GM12891 (cell line): ENCODE measurements at places on chromosomes 3 and 15.

DNA sequence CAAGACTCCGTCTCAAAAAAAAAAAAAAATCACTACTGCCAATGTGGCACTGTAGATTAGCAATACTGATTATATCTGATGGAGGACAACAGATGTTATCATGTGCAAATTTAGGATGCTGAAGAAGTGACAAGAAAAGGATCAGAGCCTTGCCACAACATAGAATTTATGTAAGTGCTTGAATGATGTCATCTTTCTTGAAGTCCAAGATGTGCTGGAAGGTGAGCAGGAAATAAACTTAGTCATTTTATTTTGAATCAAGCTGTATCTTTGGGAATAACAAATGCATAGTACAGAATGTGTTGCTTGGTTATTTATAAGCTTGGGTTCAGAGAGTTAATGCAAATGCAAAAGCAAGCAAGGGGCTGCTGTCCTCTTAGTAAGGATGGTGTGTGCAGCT lies 47.1 kb downstream of the IL12A start:
- DNase-seq, result no peak

DNA sequence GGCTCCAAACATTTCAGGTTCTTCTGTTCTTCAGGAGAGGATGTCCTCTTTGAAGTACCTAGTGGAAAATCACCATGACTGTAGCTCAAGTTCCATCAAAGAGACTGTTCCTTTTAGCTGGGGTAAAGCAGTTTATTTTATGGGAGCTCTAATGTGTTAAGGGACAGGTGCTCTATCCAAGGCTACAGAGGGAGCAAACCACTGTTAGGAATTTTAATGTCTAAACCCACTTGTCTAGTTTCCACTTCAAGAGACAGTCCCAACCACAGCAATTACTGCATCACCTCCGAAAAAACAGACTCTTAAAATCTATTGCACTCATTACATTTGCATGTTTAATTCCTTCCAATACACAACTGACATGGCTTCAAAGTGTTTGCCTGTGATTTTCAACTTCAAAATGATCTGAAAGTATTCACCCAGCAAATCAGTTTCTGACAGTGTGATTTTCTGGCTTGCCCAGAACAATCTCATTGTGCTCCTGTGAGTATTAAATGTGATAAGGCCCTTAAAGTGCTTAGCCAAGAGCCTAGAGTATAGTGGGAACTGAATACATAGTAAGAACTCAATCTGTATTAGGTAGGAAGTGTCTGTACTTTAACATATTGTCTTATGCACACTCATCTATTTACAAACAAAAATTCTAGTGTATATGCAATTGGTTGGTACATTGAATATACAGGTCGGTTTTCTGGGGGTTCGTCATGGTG lies 266.5 kb upstream of the CCDC54 start:
- DNase-seq, result no peak

- DNase-seq, result no peak
These were observed 37.4 kb downstream of the FRMD5 start for GRCh38 chr15:44157679-44158078.

- no peak for DNase-seq
These were observed 56.4 kb upstream of the C15orf39 start for GRCh38 chr15:75145027-75145841.

DNA sequence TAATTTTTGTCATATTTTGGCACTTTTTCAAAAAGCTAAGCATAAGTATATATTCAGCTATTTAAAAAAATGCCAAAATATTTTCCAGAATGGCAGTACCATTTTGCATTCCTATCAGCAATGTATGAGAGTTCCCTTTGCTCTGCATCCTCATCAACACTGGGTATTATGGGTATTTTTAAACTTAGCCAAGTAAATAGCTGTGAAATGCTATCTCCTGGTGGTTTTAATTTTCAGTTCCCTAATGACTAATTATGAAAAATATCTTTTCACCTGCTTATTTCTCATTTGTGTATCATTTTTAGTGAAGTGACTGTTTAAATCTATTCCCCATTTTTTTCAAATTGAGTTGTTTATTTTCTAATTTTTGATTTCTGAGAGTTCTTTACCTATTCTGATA lies 199.7 kb upstream of the NECTIN3 start:
- no peak for DNase-seq

DNA sequence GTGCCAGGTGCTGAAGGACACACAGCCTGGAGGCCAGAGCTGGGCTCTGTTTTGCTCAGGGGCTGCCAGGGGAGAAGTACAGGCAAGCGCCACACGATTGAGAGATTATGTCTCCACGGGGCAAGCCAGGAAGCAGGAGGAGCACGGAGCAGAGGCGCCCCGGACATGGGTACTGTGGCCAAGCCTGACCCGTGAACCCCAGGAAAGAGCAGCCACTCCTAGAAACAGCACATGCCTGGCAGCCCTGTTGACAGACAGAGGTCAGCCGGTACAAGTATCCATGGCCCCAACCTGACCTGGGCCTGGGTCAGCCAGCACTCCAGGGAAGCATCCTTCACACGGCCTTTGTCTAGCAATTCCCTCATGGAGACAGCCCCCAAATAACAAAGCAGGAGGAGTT lies 89.4 kb downstream of the ADAMTS17 start:
- DNase-seq, result no peak

DNA sequence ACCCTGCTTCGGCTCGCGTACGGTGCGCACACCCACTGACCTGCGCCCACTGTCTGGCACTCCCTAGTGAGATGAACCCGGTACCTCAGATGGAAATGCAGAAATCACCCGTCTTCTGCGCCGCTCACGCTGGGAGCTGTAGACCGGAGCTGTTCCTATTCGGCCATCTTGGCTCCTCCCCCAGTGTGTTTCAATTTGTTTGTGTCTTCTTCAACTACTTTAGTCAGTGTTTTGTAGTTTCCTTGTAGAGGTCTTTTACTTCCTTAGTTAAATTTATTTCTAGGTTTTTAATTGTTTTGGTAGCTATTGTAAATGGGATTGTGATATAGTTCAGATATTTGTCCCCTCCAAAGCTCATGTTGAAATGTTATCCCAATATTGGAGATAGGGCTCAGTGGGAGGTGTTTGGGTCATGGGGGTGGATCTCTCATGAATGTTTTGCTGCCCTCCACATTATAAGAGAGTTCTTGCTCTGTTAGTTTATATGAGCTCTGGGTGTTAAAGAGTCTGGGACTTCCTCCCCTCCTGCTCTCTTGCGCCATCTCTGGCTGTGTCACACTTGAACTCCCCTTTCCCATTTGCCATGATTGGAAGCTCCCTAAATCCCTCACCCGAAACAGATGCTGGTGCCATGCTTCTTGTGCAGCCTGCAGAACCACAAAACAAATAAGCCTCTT lies 304.4 kb downstream of the DOCK3 start:
- no peak for DNase-seq

DNA sequence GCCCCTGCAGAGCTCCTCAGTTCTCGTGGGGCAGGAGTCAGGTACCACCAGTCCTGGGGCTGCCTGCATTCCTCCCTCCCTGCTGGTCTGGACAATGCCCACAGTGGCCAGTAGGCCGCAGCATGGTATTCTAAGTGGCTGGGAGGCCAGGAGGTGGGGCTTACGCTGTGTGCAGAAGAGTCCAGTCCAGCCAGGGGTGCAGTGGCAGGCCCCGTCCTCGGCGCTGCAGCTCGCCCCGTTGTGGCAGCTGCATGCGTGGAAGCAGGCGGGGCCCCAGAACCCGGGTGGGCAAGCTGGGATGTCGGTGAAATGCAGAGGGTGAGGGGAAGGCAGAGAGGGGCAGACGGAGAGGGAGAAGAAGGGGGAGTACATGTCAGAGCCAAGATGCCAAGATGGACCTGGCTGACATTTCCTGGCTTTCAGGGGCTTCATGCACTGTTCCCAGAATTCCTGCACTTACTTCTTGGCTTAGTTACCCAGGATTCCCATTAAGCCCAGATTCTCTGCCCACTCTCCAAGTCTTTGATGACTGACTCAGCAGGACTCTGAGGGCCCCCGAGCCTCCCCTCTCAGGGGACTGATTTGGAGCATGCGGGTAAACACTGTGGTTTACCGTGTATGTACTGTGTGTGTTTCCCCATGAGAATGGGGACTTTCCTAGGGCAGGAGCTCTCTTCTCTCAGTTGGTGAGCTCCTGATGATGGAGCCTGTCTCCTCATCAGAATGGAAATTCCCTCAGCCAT lies 47.5 kb downstream of the RAB11A start:
- DNase-seq, result peak; percentile 55

DNA sequence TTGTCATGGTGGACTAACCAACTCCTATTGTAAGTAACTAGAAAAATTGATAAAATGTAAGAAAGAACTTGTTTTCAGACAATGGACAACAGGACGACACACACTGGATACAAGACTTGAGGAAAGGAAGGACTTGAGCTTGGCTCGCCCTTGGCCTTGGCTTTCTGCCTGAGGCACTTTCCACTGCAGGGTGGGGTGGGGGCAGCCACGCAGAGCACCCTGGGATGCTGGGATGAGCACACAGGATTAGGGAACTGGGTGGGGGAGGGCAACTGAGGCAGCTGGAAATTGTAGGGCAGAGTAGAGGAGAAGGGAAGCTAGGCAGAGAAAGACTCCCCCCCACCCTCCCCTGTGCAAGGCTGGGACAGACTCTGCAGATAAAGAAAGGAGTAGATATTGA lies 25.5 kb upstream of the HHATL start:
- no peak for DNase-seq

DNA sequence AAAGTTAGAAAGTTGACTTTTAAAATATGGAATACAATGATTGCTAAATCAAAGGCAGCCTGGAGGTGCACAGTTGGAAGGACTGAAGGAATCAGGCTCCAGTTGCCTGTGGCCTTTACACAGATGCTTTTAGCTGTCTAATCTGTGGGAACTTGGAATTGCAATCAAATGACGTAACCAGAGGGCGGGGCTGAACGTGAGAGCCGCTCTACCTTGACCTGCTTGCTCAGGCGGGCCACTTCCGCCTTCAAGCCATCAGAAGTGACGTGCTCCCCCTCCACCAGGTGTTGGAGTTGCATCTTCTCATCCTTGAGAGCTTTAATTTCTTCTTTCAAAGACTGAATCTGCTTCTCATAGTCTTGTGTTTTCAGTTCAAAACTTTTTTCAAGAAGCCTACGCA lies 37.7 kb upstream of the GNB5 start:
- no peak for DNase-seq
